ENCODE measurements at places on chromosomes 6 and 20. TPM values are rescaled to one million over a fixed set of nuclear protein-coding genes. Genes with fewer than 3 reads are reported as not detected.
A peak's percentile ranks its signal among the peaks of the same experiment; 100 is the strongest.

DNA sequence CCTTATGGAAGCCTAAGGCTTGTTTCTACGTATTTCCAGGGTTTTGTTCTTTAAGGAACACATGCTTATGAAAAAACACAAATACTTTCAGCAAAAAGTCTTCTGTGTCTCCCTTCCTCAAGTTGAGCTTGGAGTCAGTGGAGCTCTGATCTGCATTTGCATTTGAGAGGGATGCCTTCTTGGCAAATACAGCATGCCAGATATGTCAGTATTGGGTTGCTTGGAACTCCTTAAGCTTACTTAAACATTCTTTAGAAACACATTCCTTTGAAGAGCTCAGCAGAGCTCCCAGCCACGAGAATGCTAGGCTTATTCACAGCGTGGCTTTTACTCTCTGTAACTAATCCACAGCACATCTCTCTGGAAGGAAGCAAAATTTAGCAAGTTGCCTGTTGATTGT, 68.3 kb downstream of the ANKRD6 start:
- no peaks in the 10 kb centered on the region for H3K36me3 ChIP-seq
- H3K4me3 ChIP-seq: no peak overlapping the region
- H3K27me3 ChIP-seq: no peaks in the 10 kb centered on the region
- no peaks in the 10 kb centered on the region for H3K4me1 ChIP-seq
- DNase-seq: no peak

DNA sequence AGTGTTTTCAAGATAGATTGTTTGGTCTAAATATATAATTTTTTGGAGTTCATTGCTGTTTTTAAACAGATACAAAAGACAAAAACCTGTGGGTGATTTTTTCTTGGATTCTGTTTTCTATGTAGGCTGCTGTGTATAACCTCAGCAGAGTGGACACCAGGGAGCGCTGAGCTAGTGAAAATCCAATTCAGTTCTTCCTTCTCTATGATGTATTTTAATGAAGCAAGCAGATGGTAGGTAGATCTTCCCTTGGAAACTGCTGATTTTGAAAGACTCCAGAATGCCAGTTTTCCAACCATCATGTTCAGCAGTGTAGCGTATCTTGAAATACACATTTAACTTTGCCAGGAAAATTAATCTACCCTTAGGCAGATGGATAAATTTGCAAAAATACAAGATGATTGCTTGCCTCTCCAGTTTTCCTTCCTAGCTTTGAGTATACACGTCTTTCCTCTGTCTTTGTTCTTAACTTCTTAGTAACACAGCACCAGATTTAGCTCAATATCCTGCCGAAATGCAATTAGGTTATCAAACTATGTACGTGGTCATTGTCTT, 178.0 kb downstream of the PHF3 start:
- DNase-seq: no peak
- H3K4me3 ChIP-seq: no peak overlapping the region
- no peaks in the 10 kb centered on the region for H3K27me3 ChIP-seq
- H3K27ac ChIP-seq: no peak overlapping the region
- H3K36me3 ChIP-seq: no peaks in the 10 kb centered on the region

GRCh38 chr6:117451671-117452070, 25.9 kb upstream of the ROS1 start:
- H3K36me3 ChIP-seq: no peaks in the 10 kb centered on the region
- H3K4me1 ChIP-seq: no peaks in the 10 kb centered on the region
- no peak overlapping the region for H3K27ac ChIP-seq
- no peak overlapping the region for H3K4me3 ChIP-seq

- no peaks in the 10 kb centered on the region for H3K27me3 ChIP-seq
- no peaks in the 10 kb centered on the region for H3K36me3 ChIP-seq
- DNase-seq: no peak
- no peak overlapping the region for H3K4me3 ChIP-seq
- no peak overlapping the region for H3K27ac ChIP-seq
- H3K4me1 ChIP-seq: no peaks in the 10 kb centered on the region
Observed at GRCh38 chr20:23628402-23629016, 9.2 kb downstream of the CST3 start.

DNA sequence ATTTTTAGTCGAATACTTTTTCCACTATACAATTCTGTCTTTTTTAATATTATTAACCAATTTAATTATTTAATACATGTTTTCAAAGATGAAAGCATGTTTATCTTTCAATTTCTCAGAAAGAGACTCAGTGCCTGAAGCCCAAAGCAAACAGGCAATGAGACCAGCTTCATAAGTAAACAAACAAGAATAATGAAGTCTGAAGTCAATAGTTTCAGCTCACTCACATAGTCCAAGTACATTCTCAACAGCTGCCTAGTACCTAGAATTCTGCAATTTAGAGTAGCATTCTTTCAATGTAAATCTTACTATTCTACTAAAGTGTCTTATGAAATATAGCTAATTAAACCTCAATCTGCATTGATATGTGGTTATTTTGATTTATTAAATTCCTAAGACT, 626.5 kb upstream of the NRSN1 start:
- no peak overlapping the region for H3K4me3 ChIP-seq
- no peaks in the 10 kb centered on the region for H3K36me3 ChIP-seq
- H3K27ac ChIP-seq: no peak overlapping the region
- DNase-seq: no peak
- no peaks in the 10 kb centered on the region for H3K4me1 ChIP-seq

GRCh38 chr6:72720464-72720863, 98.6 kb downstream of the KCNQ5 start:
- no peaks in the 10 kb centered on the region for H3K27me3 ChIP-seq
- no peak for DNase-seq
- no peaks in the 10 kb centered on the region for H3K36me3 ChIP-seq
- H3K4me1 ChIP-seq: no peaks in the 10 kb centered on the region

- H3K27me3 ChIP-seq: no peaks in the 10 kb centered on the region
- H3K27ac ChIP-seq: no peak overlapping the region
- H3K36me3 ChIP-seq: no peaks in the 10 kb centered on the region
- H3K4me3 ChIP-seq: no peak overlapping the region
Observed at GRCh38 chr20:58142843-58143185, 85.6 kb downstream of the ANKRD60 start.

DNA sequence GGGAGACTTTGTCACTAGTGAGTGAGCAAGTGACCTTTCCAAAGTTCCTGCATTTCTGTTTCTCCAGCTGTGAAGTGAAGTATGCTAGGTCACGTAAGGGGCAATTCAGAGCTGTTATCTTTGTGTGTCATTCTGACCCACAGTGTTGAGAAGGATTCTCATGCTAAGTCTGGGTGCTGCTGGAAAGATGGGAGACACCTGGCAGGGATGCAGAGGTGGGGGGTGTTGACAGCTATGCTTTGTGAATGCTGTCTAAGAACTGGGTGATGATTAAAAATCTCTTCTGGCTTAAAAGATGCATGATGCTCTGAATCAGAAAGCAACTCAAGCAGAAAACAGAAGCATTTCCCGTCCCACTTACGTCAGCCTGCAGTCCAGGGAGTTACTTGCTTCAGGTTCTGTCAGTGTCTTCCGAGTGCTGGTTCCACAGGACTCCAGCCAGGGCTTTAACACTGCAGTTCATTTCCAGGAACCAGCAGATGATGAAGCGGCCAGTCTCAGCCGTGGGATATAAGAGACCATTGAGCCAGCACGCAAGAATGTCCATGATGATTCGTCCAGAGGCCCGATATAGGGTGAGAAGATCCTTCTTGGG, 30.9 kb upstream of the ASXL1 start:
- H3K4me3 ChIP-seq: no peak overlapping the region
- H3K27ac ChIP-seq: no peak overlapping the region
- DNase-seq: no peak
- H3K4me1 ChIP-seq: no peaks in the 10 kb centered on the region
- no peaks in the 10 kb centered on the region for H3K27me3 ChIP-seq

DNA sequence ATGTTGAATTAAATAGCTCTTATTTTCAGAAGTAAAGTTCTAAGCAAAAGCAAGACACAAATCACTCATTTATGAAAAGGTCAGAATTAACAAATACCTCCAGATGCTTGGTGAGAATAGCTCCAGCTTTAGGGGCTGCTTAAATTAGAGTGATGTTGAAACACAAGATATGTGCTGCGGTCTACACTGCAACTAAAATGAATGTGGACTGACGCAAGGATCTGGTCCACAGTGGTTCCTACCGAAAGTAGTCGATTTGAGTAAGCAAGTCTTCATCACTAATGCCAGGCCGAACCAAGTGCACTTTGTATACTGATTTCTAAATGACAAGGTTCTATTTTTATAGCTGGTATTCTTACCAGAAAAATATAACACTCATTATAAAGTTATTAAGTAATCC, 96.3 kb downstream of the PRDM1 start:
- H3K4me1 ChIP-seq: peaks cover 8% of the 10 kb centered on the region
- H3K4me3 ChIP-seq: no peak overlapping the region
- H3K36me3 ChIP-seq: no peaks in the 10 kb centered on the region

- no peak overlapping the region for H3K27ac ChIP-seq
- H3K36me3 ChIP-seq: no peaks in the 10 kb centered on the region
- peaks cover 6% of the 10 kb centered on the region for H3K4me1 ChIP-seq
- no peak for DNase-seq
- no peak overlapping the region for H3K4me3 ChIP-seq
Observed at GRCh38 chr6:145960918-145961589, 3.1 kb downstream of the SHPRH start.

- peak overlapping the region; percentile 60 for H3K27ac ChIP-seq
- H3K27me3 ChIP-seq: no peaks in the 10 kb centered on the region
- H3K4me3 ChIP-seq: peak overlapping the region; percentile 5
- peaks cover 27% of the 10 kb centered on the region for H3K4me1 ChIP-seq
Observed at GRCh38 chr20:63698739-63699465, 2.5 kb downstream of the TNFRSF6B start.

- H3K27ac ChIP-seq: no peak overlapping the region
- no peak overlapping the region for H3K4me3 ChIP-seq
- H3K27me3 ChIP-seq: no peaks in the 10 kb centered on the region
- H3K4me1 ChIP-seq: no peaks in the 10 kb centered on the region
Observed at GRCh38 chr6:139943391-139943790, 568.9 kb upstream of the CITED2 start.

- no peaks in the 10 kb centered on the region for H3K36me3 ChIP-seq
- H3K27me3 ChIP-seq: peaks cover 7% of the 10 kb centered on the region
- no peak overlapping the region for H3K27ac ChIP-seq
- H3K4me3 ChIP-seq: no peak overlapping the region
- H3K4me1 ChIP-seq: no peaks in the 10 kb centered on the region
- no peak for DNase-seq
Observed at GRCh38 chr6:69868961-69869360, 2.6 kb downstream of the COL19A1 start.

- no peak overlapping the region for H3K4me3 ChIP-seq
- H3K4me1 ChIP-seq: no peaks in the 10 kb centered on the region
- no peak for DNase-seq
Observed at GRCh38 chr6:15330174-15330944, 84.5 kb downstream of the JARID2 start.

GRCh38 chr6:11292091-11292490, 59.6 kb upstream of the NEDD9 start:
- H3K27ac ChIP-seq: no peak overlapping the region
- H3K4me3 ChIP-seq: no peak overlapping the region
- H3K4me1 ChIP-seq: no peaks in the 10 kb centered on the region
- no peaks in the 10 kb centered on the region for H3K36me3 ChIP-seq

DNA sequence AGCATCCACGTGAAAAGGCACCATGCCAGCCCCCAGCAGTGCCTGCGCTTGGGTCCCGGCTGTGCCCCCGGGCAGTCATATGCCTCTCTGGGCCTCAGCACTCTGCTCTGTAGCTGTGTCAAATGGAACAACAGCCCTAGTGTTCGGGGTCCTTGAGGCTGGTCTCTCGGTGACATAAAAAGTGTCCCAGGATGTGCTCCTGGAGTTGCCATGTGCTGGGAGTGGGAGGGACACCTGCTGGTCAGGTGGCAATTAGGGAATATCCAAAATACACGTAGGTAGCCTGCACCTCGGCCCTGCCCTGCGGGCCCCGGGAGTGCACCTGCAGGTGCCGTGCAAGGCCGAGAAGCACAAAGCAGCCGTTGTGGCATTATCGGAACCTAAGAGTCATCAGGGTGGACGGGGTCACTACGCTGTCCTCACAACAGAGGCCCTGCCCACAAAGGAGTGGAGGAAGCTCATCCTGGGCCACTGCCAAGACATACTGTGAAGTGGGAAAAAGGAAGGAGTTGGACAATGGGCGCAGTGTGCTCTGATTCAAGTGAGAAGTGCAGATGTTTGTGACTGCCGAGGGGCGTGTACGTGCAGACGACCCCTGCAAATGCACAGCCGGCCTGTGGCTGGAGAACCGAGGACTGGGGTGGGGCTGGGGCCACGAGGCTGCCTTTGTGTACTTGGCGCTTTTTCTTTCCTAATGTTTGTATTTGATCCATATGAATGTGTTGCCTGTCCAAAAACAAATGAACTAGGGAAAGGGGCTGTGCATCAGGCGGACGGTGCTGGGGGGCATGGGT, 24.6 kb downstream of the SLCO4A1 start:
- DNase-seq: peak; percentile 93
- H3K36me3 ChIP-seq: no peaks in the 10 kb centered on the region

DNA sequence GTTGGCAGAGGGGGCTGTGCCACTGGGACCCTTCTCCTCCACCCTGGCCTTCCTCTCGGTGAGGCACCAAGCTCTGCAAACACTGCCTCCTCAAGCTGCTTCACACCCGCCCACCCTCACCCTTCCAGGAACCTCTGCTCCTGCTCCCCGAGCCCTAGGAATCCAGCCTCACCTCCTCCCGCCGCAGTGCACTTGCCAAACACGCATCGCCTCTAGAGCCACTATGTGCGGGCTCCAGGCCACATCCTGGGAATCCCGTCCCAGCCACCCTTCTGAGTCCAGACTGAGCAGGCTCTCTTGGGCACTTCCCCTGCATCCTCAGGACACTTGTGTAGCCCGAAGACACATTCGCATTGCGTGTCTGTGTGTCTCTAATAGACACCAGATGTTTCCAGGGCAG, 18.5 kb downstream of the PSMG4 start:
- no peak overlapping the region for H3K27ac ChIP-seq
- no peaks in the 10 kb centered on the region for H3K27me3 ChIP-seq
- H3K36me3 ChIP-seq: peaks cover 4% of the 10 kb centered on the region
- H3K4me1 ChIP-seq: no peaks in the 10 kb centered on the region
- H3K4me3 ChIP-seq: no peak overlapping the region
- no peak for DNase-seq

GRCh38 chr6:71621918-71622519, 264.3 kb upstream of the RIMS1 start:
- H3K27ac ChIP-seq: no peak overlapping the region
- H3K4me1 ChIP-seq: no peaks in the 10 kb centered on the region
- H3K27me3 ChIP-seq: no peaks in the 10 kb centered on the region
- DNase-seq: no peak
- no peak overlapping the region for H3K4me3 ChIP-seq

GRCh38 chr6:116144605-116145004, 18.7 kb upstream of the COL10A1 start:
- H3K27ac ChIP-seq: no peak overlapping the region
- no peaks in the 10 kb centered on the region for H3K36me3 ChIP-seq
- no peaks in the 10 kb centered on the region for H3K27me3 ChIP-seq

The FOXQ1 gene
- 0.42 TPM for total RNA-seq

The PPP1R14C gene
- 27.3 TPM for total RNA-seq

The ADGB gene
- 0.72 TPM for total RNA-seq

The GRM4 gene
- 0.07 TPM for total RNA-seq

The CGA gene
- total RNA-seq: not detected

The SIGLEC1 gene
- 4.6 TPM for total RNA-seq

The PHIP gene
- total RNA-seq: 19.3 TPM

The GNRH2 gene
- not detected for total RNA-seq

The RIPOR3 gene
- 2.9 TPM for total RNA-seq
